ENCODE measurements at places on chromosomes 12 and 14.

- no peak for DNase-seq
Observed at GRCh38 chr12:122150127-122150681, 23.8 kb downstream of the IL31 start.

- DNase-seq: no peak
Observed at GRCh38 chr12:5792343-5792742, 152.7 kb downstream of the ANO2 start.

- DNase-seq: no peak
Observed at GRCh38 chr12:43316520-43316919, 235.5 kb downstream of the ADAMTS20 start.

GRCh38 chr12:93336291-93336741 is 41.4 kb upstream of the NUDT4 start:
- DNase-seq: no peak

DNA sequence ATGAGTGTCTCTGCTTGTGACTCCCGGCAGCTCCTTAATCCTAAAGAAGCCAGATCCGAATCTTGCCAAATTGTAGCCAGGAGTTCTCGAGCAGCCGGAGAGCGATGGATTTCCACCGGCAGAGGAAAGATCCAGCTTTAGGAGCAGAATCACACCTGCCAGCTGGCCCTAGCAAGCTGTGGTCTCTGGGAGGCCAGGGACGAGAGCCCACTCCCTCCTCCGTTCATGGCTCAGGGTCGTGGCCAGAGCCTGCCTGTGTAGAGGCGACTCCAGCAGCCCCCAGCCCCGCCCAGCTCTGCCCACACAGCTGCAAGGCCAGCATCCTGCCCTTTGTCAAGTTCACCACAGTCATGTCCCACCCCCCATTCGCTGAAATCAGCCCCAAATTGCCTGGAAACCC is 121.0 kb downstream of the SCARB1 start:
- DNase-seq: no peak

DNA sequence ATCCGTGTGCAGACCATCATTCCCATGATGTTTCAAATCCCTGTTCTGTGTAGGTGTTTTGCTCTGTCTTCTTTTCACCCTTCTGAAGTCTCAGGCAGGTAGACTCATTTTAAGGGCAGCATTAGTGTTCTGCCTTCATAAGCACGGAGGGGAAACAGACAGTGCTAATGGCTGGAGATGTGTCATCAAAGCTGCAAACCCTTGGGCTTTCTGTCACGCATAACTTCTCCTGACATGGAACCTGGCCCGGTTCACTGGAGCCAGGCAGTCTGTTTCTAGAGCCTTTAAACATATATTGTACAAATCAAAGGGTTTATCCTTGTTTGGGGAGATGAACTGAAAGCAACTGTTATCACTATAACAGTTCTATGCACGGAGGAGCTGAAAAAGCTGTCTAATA is 141.4 kb downstream of the TMEM132D start:
- DNase-seq: no peak

- no peak for DNase-seq
Observed at GRCh38 chr12:43362910-43363694, 188.9 kb downstream of the ADAMTS20 start.

- no peak for DNase-seq
Observed at GRCh38 chr14:94395282-94395887, 7.0 kb upstream of the SERPINA1 start.

DNA sequence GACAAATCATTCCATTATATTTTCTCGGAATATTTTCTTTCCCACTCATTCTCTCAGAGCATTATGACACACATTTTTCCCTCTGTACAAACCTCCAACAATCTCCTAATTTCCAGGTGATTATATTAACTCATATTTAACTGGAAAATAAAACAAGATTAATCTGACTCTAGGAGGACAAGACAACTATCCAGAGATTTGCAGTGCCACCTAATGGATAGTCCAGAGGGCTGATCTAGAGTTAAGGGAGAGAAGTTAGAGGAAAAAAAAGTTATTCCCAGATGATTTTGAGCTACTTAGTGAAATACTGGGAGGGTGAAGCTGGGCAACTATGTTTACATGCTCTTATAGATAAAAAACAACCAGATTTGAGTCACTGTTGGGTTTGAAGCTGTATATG is 161.7 kb downstream of the ALX1 start:
- no peak for DNase-seq

GRCh38 chr14:50364792-50365191 is 31.9 kb downstream of the CDKL1 start:
- no peak for DNase-seq

- DNase-seq: peak; percentile 29
Observed at GRCh38 chr14:91119556-91120311, 5.9 kb downstream of the DGLUCY start.

DNA sequence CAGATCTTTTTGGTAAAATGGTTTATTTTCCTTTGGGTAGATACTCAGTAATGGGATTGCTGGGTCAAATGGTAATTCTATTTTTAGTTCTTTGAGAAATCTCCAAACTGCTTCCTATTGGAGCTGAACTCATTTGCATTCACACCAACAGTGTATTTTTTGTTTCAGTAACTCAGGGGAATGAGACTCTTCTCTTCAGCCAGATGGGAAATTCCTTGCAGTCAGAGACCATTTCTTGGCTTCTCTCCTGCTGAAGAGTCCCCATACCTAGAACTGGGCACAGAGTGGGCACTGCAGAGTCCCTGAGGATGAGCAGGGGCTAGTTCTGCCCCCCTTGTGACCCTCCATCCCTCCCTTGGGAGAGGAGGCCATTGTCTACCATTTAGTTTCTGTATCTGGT is 10.8 kb downstream of the SDSL start:
- DNase-seq: no peak

DNA sequence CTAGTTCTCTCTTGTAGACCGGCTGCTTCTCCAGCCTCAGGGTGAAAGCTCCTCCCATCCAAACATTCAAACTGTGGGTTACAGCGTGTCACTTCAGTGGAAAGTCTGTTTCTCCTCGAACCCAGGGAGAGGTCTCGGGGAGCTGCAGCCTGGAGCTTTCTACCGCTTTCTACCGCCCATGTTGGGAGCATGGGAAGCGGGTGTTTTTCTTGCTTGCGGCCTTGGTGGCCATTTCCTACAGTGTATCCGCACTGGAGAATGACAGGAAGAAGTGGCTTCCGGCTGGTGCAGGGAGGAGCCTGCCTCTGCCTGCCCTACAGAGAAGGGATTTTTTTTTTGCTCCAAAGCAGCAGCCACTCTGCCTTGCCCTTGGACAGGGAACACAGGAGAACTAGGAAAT is 21.2 kb downstream of the ZFP36L1 start:
- DNase-seq: no peak

DNA sequence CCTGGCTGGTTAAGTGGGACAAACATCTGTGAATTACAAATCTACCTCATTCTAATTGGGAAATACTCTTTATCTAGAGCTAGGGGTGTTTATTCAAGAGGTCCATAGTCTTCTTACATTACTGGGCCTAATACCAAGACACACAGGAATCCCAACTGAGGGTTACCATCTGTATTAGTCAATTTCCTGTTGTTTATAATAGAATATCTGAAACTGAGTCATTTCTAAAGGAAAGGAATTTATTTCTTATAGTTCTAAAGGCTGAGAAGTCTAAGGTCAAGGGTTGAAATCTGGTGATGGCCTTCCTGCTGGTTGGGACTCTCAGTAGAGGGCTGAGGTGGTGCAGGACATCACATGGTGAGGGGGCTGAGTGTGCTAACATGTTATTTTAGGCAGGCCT is 36.0 kb downstream of the RTRAF start:
- DNase-seq: no peak

GRCh38 chr14:104816616-104816884 is 15.6 kb downstream of the ZBTB42 start:
- DNase-seq: no peak

DNA sequence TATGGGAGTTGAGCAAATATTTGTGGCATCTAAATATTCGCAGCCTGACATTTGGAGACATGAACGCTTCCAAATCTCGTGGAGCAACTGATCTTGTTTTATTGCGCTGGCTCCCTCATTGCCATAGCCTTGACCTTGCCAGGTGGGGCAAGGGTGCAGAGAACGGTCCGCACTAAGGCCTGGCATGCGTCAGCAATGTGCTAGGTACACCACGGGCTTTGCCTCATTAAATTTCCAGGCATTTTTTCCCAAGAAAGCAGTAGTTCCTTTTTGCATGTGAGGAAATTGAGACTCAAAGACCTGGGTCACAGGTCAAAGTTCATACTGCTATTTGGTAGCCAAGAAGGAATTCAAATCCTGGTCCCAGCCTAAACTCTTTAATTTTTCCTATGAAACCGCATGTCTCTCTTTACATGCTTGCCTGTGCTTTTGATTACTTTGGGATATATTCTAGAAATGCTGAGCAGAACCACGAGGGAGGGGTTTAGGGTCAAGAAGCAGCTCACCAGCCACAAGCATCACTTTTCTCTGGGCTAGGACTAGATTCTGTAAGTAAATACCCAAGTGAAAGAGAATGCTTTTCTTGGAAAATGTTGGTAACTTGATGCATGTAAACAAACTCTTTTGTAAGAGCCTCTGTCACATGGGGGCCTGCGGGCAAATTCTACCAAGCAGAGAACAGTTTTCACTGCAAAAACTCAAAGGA is 891.6 kb downstream of the VRK1 start:
- DNase-seq: no peak

GRCh38 chr12:110421701-110422100 is 18.2 kb upstream of the ANAPC7 start:
- no peak for DNase-seq

- DNase-seq: no peak
Observed at GRCh38 chr12:27709932-27710591, 570 bp upstream of the MRPS35 start.

GRCh38 chr12:6631549-6631961 is 4.2 kb downstream of the LPAR5 start:
- no peak for DNase-seq

DNA sequence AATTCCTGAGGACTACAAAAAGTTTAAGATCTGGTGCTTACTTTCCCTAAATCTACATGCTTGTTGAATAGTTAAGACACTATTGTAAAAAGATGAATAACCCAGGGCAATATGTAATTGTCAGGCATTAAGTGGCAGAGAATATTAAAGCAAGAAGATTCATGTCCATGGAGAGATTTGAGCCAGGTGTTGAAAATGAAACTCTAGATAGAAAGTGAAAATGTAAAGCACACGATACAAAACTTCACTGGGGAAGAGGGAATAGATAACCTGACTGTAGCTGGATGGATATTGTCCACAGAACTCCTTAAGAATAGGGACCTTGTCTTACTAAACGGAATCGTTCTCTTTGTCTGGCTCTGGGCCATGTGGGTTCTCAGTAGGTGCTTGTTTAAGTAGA is 5.0 kb downstream of the CAND1 start:
- DNase-seq: no peak

DNA sequence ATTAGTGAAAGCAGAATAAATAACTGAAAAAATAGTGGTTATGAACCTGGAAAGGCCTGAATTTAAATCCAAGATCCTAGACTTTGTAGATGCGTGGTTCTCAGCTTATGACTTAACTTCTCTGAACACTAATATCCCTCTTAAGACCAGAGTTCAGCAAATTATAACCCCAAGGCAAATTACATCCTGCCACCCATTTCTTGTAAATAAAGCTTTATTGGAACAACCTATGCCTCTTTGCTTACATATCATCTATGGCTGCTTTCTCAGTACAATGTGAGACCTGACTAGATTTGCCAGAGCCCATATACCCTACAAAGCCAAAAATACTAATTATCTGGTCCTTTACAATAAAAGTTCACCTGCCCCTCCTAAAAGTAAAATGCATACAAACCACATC is 199.1 kb downstream of the MED13L start:
- DNase-seq: no peak

DNA sequence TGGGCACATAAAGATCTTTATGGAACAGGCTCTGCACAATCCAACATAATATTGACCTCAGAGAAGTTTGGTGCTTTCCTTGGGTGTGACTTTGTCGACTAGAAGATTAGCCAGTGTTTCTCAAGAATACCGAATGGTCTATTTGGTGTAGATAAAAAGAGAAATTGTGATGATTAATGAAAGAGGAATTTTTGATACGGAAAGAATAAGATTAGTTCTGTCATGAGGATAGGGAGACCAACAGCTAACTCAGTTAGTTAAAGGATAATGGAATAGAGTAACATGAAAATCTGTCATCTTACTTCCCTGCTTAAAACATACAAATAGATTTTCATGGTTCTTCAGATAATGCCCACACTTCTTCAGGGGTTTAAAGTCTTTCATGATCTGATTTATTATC is 24.2 kb downstream of the PTPRO start:
- DNase-seq: no peak

GRCh38 chr14:92959189-92959531 is 36.2 kb downstream of the CHGA start:
- no peak for DNase-seq

GRCh38 chr12:124464062-124464461 is 103.3 kb downstream of the NCOR2 start:
- DNase-seq: no peak

GRCh38 chr12:107990325-107990724 is 138.8 kb upstream of the WSCD2 start:
- DNase-seq: peak; percentile 10

- peak; percentile 81 for DNase-seq
Observed at GRCh38 chr12:116236148-116236731, 41.3 kb downstream of the MED13L start.

GRCh38 chr14:75050852-75051555 is at the start of gene MLH3:
Gene MLH3 (minus strand): TSS chr14:75051467. CDS start chr14:75049655, 1,812 bp downstream.
- peak; percentile 82 for DNase-seq

GRCh38 chr14:99945732-99946651 is 119.2 kb upstream of the EVL start:
- no peak for DNase-seq

DNA sequence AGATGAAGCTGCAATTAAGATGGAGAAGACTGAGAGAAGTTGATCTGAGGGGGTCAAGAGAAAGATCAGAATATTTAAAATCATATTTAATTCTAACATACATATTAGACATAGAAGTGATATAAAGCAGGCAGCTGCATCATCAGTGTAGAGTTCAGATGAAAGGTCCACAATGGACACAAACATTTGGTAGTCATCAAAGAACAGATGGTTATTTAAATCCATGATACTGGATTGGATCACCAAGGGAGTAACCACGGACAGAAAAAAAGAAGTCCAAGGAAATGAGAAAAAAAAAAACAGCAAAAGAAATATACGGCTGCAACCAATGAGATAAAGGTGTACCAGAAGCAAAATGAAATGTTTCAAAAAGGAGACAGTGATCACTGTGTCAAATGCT is 20.1 kb downstream of the NOVA1 start:
- no peak for DNase-seq
